Coronary artery (tissue), 2 donors: ENCODE measurements at places on chromosomes 13 and 19.
A peak's percentile ranks its signal among the peaks of the same experiment; 100 is the strongest.

DNA sequence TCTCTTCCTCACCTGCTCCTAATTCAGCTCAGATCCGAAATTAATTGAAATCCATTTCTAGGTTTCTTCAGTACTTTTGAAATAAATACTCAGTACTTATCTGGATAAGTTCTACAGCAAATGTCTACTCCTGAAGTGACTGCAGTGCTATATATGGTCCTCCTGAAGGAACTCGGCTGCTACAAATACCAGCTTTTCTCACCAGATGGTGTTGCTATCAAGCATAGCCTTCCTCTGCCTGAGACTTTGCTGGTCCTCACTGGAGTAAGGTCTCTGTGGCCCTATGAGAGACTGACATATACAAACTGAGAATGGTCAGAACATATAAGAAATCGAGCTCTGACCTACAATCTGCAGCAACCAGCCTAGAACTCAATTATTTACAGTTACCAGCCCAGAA, 161.6 kb downstream of the NDFIP2 start:
- DNase-seq: no peak

DNA sequence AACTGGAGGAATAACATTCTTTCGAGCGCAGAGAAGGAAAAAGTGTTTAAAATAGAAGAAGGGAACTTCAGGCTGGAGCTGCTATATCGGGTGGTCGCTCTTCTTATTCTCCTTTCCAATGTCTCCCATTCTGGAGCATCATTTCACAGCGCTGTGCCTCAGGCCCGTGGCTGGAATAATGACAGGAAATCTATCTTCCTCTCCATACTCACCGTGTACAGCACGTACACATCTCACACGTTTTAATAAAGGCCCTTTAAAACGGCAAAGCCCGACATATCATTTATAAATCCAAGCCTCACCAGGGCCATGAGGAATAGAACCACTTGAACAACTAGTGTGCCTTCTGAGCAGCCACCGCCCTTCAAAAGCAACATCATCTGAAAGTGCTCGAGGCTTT, 264.4 kb downstream of the TEX29 start:
- no peak for DNase-seq

DNA sequence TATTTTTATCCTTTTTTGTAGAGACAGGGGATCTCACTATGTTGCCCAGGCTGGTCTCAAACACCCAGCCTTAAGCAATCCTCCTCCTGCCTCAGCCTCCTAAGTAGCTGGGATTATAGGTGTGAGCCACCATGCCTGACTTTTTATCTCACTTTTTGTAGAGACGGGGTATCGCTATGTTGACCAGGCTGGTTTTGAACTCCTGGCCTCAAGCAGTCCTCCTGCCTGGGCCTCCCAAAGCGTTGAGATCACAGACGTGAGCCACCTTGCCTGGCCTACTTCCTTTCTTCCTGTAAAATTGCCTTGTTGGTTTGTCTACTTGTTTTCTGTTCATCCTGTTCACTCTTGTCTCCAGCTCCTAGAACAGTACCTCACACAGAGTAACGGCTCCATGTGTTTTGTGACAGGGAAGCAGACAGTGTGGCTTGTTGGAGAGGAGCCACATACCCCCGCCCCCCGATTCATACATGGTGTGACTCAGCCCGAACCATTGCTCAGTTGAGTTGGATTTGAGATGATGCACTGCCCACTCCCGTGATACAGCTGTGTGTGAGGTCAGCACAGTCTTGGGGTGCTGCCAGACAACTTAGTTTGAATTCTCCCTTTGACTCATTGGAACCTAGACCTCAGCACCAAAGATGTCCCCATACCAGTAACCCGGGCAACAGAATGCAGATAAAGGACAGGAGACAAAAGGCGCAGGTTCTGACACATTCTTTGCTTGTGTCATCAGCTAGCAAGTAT, 34.2 kb downstream of the GPR42 start:
- no peak for DNase-seq

GRCh38 chr13:33175991-33176390, 109.6 kb downstream of the STARD13 start:
- no peak for DNase-seq

GRCh38 chr13:76720416-76720815, 165.8 kb downstream of the KCTD12 start:
- DNase-seq: no peak

DNA sequence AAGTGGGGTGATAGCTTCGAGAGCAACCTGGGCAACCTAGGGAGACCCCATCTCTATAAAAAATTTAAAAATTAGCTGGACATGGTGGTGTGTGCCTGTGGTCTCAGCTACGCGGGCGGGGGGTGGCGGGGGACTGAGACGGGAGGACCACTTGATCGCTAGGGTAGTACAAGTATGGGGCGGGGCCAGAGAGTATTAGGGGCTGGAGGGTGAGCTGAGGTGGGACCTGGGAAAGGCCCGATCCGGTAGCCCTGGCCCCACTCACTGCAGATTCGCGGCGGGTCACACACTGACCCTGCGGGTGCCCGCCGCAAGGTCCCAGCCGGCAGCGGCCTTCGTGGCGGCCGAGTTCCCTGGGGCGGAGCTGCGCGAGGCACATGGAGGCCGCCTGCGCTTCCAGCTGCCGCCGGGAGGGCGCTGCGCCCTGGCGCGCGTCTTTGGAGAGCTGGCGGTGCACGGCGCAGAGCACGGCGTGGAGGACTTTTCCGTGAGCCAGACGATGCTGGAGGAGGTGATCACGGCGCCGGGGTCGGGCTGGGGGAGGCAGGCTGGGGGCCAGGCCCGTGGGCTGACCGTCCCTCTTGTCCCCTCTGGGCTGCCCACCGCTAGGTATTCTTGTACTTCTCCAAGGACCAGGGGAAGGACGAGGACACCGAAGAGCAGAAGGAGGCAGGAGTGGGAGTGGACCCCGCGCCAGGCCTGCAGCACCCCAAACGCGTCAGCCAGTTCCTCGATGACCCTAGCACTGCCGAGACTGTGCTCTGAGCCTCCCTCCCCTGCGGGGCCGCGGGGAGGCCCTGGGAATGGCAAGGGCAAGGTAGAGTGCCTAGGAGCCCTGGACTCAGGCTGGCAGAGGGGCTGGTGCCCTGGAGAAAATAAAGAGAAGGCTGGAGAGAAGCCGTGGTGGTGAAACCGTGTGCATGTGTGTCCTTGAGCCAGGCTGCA, 2.0 kb upstream of the ARHGAP45 start:
- no peak for DNase-seq

GRCh38 chr19:33508941-33509614, 12.5 kb downstream of the PEPD start:
- no peak for DNase-seq

DNA sequence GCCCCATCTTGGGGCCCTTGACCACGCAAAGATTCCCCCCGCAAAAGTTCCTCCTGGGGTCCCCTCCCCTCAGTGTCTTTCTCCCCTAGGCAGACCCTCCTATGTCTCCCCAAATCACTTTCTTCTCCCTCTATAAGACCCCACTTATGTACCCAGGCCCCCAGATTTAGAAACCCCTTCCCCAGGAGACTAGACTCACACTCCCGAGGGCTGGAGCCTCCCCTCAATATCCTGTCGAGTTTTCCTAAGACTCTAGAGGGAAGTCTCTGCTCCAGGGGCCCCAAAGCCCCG, 1.4 kb downstream of the SLC1A5 start:
- no peak for DNase-seq

GRCh38 chr19:12769689-12770088, 5.7 kb downstream of the HOOK2 start:
- no peak for DNase-seq

GRCh38 chr19:10747271-10747670, 29.4 kb downstream of the DNM2 start:
- no peak for DNase-seq

DNA sequence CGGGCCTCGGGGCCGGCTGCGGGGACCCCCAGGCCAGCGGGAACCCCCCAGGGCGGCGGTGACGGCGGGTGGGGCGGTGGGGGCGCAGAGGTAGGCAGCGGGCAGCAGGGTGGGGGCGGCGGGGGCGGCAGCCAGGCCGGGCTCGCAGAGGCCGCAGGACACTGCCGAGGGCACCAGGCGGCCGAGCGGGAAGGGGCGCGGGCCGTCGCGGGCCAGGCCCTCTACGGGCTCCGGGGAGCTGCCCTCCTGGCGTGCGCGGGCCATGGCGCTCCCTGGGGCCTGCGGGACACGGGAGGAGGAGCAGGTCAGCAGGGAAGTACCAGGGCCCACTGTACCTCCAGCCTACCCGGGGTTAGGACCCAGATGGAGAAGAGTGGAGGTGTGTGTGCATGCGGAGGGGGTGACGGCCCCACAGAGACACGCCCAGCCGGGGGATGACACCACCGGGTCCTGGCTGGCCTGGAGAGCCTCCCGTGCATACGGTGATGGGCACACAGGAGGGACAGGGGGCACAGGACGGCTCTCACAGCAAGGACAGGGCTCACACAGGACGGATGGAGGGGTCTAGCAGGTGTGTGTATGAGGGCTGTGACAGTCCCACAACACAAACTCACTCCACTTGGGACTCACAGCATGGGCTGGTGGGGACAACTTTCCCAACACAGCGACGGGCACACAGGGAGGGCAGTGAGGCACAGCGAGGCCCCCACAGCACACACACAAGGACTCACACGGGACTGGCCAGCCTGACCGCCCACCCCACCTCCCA, 2.6 kb downstream of the BBC3 start:
- DNase-seq: no peak

- no peak for DNase-seq
Observed at GRCh38 chr19:41804336-41804735, 7.9 kb downstream of the CEACAM3 start.

- no peak for DNase-seq
Observed at GRCh38 chr19:49161987-49162386, 4.4 kb downstream of the TRPM4 start.

GRCh38 chr19:48524732-48525131, 13.1 kb upstream of the LMTK3 start:
- DNase-seq: no peak

GRCh38 chr19:37990362-37990761, 83.4 kb downstream of the SIPA1L3 start:
- DNase-seq: no peak

- DNase-seq: peak; percentile 85
Observed at GRCh38 chr13:102317593-102317992, 84.3 kb downstream of the FGF14 start.

GRCh38 chr19:511101-511851, 4.0 kb downstream of the TPGS1 start:
- no peak for DNase-seq

DNA sequence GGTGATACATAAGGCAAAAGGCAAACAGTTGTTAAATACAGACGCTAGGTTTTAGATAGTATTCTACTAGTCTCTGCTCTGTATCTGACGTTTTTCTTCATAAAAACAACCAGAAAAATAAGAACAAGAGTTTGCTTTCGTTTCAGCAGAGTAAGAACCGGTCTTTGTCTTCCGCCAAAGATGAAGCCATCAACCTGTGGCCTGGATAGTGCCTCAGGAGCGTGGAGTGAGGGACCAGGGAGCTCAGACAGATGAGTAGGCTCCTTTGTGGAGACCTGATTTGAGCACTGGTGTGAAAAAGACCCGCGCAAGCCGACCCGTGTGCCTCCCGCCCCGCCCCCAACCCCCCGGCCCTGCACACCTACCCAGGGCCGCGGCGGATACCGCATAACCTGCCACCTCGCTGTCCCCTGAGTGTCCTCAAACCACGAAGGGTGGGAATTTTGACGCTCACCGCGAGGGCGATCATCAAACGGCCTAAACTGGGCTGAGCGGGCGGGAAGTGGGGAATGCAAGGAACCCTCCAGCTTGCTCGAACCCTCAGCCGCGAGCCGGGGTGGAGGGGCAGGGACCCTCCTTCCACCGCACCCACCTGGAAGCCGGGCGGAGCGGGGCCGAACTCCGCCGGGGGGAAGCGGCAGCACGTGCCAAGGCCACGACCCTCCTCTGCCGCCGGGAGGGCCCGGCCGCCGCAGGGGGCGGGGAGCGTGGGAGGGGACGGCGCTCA, 866 bp upstream of the LMO7 start:
- DNase-seq: no peak

GRCh38 chr13:60078226-60078625, 85.5 kb downstream of the DIAPH3 start:
- no peak for DNase-seq

GRCh38 chr13:93794197-93794885, 567.7 kb downstream of the GPC6 start:
- no peak for DNase-seq

GRCh38 chr13:109611912-109612691, 174.3 kb downstream of the IRS2 start:
- DNase-seq: no peak

DNA sequence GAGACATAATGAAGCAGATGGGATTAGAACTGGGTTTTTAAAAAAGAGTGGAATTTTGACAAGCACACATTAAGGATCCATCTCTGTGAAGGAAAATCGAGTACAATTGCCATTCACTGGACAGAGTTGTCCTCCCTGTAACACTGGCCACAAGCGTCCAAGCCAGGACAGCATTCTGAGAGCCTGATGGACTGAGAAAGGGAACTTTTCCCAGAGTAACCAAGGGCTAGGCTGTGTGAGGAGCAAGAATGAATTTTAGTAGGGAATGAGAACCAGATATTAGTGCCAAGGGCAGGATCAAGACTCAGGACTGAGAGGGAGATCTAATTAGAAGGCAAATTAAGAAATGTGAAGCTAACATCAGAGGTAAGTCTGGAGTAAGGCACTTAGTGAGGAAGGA, 73.1 kb downstream of the DCLK1 start:
- no peak for DNase-seq
